ENCODE measurements at places on chromosomes 6 and 20. TPM values are rescaled to one million over a fixed set of nuclear protein-coding genes. Genes with fewer than 3 reads are reported as not detected.
A peak's percentile ranks its signal among the peaks of the same experiment; 100 is the strongest.

DNA sequence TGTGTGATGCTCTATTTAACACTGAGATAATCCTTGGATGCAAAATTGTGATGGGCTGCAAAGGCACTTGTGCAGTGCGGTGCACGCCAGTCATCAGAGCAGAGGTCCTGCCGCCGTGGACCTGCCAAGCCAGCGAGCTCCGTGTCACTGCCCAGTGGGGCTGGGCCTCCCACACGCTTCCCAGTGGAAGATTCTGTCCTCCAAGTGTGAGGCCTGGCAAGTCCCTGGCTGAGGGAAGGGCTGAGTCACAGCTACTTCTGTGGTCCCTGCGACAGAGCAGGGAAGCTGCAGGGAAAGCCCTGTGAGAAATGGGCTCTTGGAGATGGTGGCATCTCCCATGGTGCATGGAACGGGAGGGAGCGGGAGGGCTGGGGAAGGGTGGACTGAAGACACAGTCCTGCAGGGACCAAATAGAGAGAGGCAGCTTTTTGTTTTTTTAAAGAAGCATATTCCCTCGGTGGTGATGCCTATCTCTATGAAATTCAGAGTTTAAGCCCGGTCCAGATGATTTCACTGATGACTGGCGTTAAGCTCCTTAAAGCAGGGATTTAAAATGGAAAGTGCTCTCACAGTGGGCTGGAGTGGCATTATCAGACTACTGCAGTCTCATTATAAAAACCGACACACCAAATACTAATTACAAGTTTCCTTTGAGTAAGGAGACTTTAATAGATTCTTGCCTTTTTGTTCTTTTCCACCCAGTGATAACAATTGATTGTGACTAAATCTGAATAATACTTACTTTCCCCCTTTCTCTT, 413.7 kb downstream of the QKI start:
- no peaks in the 10 kb centered on the region for H3K27me3 ChIP-seq
- H3K4me3 ChIP-seq: no peak overlapping the region
- H3K4me1 ChIP-seq: no peaks in the 10 kb centered on the region
- no peak overlapping the region for H3K27ac ChIP-seq
- DNase-seq: no peak
- no peaks in the 10 kb centered on the region for H3K36me3 ChIP-seq

The CD40 gene
- total RNA-seq: 21.3 TPM

DNA sequence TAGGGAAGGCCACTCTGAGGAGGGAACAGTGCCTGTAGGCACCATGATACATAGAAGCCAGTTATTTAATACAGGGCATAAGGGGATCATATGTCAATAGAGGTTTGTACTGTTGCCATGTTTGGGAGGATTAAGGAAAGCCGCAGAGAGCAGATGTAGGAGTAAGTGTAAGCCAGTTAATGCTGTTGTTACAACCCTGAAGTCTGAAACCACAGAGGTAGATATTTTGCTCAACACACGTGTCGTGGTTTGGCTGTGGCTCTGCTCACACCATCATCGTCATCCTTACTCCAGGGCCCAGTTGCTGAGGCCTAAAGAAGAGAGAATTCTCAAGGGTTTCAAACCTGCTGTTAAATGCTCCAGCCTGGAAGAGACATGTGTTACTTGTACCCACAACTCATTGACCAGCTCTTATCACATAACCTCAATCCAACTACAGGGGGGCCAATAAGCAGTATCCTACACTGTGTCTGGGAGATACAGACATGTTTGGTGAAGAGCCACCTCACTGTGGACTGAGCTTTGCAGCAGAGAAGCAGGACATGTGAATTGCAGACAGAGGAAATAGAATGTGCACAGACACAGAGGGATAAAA, 31.0 kb upstream of the PSMF1 start:
- no peaks in the 10 kb centered on the region for H3K36me3 ChIP-seq
- no peak overlapping the region for H3K27ac ChIP-seq
- H3K27me3 ChIP-seq: no peaks in the 10 kb centered on the region
- no peak overlapping the region for H3K4me3 ChIP-seq
- no peak for DNase-seq

GRCh38 chr20:32731882-32732266, 11.4 kb downstream of the COMMD7 start:
- peak overlapping the region; percentile 15 for H3K27ac ChIP-seq
- no peaks in the 10 kb centered on the region for H3K27me3 ChIP-seq
- H3K4me3 ChIP-seq: no peak overlapping the region
- H3K36me3 ChIP-seq: no peaks in the 10 kb centered on the region
- no peak for DNase-seq
- peaks cover 18% of the 10 kb centered on the region for H3K4me1 ChIP-seq

DNA sequence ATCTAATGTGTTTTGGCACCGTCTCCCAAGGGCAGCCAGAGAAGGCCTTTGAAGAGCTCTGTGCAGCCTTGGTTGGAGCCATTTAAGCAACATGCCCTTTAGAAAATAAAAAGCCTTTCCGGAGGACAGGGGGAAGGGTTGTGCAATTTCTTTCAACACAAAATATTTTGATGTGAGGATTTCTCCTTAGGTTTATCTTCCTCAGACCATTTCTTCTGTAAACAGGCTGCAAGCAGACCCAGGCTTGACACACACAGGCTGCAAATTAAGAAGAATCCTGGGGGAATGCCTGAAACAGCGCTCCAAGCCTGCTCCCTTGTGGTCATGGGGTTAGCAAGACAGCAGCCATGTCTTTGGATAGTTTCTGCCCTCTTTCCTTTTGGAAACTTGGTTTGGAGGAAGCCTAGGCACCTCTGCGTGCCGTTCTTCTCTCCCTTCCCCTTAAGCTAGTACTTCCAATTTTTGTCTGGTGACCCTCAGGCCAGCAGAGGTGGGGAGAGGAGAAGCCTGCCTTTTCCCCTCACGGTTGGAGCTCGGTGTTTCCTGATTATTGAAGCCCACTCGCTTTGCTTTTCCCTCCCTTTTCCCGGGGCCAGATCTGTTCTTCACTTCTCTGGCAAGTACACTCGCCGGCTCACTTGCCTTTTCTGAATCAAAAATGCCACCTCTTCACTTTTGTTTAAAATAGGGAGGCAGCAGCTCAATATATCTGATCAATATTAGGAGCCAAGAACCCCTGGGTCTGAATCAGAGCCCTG, 39.6 kb upstream of the NOX3 start:
- peaks cover 15% of the 10 kb centered on the region for H3K4me1 ChIP-seq
- no peak overlapping the region for H3K27ac ChIP-seq
- H3K4me3 ChIP-seq: no peak overlapping the region
- H3K27me3 ChIP-seq: no peaks in the 10 kb centered on the region

The ALDH5A1 gene
- total RNA-seq: 10.0 TPM

The BYSL gene
- total RNA-seq: 55.7 TPM

DNA sequence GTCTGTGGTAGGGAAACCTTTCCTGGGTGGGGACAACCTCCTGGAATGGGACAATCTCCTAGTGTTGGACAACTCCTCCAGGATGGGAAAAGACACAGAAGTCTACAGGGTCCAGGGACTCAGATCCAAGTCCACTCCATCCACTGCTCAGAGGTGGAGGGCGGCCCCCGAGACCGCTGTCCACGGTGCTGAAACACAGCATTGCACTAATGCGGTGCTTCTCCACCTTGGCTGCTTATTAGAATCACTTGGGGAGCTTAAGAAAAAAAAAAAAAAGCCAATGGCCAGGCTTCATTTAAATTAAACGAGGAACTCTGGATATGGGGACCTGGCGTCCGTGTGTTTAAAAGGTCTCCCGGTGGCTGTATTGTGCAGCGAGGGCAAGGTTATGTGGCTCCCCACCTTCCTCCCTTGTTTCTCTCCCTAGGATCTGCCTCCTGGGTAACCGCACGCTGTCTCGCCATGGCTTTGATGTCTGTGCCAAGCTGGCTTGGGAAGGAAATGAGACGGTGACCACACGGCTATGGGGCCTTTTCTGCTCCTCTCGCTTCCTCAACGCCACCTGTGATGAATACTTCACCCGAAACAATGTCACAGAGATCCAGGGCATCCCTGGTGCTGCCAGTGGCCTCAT, 12.0 kb downstream of the SLC12A5 start:
- H3K4me3 ChIP-seq: no peak overlapping the region
- no peaks in the 10 kb centered on the region for H3K4me1 ChIP-seq
- peaks cover 61% of the 10 kb centered on the region for H3K27me3 ChIP-seq

DNA sequence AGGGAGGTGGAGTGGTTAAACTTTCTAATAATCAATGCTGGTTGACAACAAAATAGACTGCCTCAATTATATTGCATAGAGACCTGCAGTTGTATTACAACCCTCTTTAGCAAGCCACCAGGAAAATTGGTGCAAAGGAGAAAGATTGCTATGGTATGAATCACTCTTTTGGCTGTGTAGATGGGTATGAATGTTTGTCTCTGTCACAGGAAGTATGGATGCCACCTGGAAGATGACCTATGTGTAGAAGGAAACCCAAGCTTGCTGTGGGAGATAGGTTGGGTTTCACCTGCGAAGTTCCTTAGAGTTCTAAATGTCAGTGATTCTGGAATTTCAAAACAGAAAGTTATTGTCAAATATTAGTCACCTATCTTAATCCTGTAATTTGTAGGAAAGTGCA, 134.6 kb downstream of the SOBP start:
- H3K36me3 ChIP-seq: no peaks in the 10 kb centered on the region
- no peak overlapping the region for H3K4me3 ChIP-seq
- DNase-seq: no peak

The ADGB gene
- total RNA-seq: not detected

DNA sequence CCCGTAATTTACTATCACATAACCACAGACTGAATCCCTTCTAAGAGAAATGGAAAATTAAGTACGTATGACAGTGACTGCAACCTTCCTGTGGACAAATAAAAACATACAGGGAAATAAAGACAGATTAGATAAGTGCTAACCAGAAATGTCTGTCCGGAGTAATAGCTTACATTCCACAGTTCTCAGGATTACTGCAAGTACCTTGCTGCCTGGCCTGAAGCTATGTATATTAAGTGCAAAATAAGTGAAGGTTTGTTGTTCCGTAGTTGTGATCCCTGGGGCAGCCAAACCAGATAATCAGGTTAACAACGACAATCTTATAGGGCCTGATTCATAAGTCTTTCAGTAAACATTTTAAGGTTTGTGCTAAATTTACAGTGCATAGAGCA, 2.8 kb downstream of the NEDD9 start:
- no peak overlapping the region for H3K27ac ChIP-seq
- H3K27me3 ChIP-seq: 0 out of 2 replicates have a peak, but pooled peaks cover 9% of the 10 kb centered on the region
- no peak for DNase-seq
- H3K36me3 ChIP-seq: no peaks in the 10 kb centered on the region

The CDSN gene
- 0.12 TPM for total RNA-seq

GRCh38 chr6:24454452-24454851, 34.9 kb downstream of the GPLD1 start:
- H3K27ac ChIP-seq: no peak overlapping the region
- H3K4me1 ChIP-seq: no peaks in the 10 kb centered on the region
- DNase-seq: no peak
- no peak overlapping the region for H3K4me3 ChIP-seq

The MMP24 gene
- not detected for total RNA-seq

The PTGIS gene
- 0.25 TPM for total RNA-seq

- DNase-seq: no peak
- H3K27ac ChIP-seq: no peak overlapping the region
- no peaks in the 10 kb centered on the region for H3K4me1 ChIP-seq
- no peaks in the 10 kb centered on the region for H3K27me3 ChIP-seq
- H3K36me3 ChIP-seq: no peaks in the 10 kb centered on the region
Measured at GRCh38 chr6:148854992-148855391, 108.2 kb downstream of the UST start.
